ENCODE measurements at places on chromosomes 2 and 18. TPM values are rescaled to one million over a fixed set of nuclear protein-coding genes. Genes with fewer than 3 reads are reported as not detected.

DNA sequence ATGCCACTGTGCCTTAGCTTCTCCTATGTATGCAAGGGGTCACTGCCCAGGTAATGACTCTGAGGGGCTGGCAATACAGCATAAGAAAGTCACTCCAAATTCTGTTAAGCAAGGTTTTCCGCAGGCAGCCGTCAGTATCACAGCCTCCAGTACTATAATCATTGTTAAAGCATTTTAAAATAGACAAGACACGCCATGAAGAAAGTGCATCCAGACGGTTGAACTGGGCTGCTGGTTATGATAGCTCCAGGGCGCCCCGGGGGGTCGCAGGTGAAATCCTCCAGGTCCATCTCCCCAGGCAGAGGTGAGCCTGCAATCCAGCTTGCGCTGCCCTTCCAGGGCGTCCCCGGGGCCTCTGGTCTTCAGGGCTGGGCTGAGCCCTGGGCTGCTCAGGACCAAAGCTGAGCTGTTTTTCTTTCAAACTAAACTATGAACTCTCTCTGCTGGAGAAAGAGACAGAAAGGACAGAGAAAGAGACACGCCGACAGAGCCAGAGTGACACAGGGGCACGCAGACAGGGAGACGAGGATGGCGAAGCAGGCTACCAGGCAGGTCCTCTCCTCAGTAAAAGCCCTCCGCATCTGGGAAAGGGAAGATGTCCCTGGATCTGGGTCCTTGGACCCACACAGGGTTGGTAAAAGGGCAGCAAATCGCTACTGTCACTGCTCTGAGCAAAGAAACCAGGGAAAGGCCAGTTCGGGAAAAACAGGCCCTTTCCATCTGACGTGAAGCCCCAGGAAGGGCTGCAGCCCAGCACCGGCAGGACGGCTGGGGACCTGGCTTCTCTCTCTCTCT, 2.1 kb upstream of the TWIST2 start:
- DNase-seq, result no peak

DNA sequence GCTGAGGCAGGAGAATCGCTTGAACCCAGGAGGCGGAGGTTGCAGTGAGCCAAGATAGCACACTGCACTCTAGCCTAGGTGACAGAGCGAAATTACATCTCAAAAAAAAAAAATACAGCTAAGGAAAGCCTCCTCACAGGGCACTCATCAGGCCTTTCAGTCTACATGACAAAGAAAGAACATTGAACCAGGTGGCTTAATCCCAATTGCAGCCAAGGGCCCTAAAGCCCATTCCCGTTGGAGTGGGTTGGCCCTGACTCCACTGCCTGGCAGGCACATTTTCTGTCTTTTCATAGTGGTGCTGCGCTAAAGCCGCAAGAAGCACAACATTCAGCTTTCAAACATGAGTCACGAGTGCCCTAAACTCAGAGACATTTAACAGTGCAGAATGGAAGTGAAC, 372.5 kb downstream of the RNF144A start:
- peak; percentile 39 for DNase-seq

GRCh38 chr2:228469721-228470120, 288.2 kb upstream of the SPHKAP start:
- no peak for DNase-seq

HNMT gene
- 1.3 TPM for total RNA-seq

BOLL gene
- total RNA-seq, result not detected

DNA sequence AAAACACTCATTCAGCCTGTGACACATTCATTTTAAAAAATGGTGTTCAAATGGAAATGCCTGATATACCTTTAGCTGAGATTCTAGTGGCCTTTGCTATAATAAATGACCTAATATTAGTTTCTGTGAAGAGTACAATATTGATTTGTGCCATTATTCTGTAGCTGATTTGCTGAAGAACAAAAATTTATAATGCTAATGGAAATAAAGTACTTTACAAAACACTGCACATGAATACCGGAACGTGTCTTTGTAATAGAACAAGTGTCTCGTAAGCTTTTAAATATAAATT, 138.7 kb downstream of the WDR7 start:
- no peak for DNase-seq

DNA sequence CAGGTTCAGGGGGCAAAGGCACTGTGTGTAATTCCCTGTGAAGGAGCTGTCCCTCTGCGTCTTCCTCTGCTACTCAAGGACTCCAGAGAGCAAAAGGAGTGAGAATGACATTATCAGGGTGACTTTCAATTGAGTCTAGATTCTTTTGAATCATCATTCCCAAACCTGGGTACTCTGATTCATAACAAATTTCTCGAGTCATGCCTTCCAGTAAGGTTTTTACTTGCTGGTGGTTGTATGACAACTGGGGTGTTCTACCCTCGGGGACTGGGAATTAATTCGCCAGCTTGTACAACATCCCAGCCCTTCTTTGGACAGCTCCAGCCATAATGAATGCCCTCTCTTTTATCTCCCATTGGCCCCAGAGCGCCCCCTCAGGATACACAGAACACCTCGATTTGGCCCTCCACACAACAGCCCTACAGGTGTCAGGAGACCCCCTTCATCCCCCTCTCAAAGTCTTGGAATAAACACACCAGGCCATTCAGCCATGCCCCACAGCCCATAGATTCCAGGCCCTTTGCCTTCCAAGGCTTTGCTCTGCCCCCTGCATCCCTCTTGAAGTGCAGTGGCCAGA, 254.5 kb downstream of the KLHL29 start:
- DNase-seq, result no peak

CD226 gene
- 0.04 TPM for total RNA-seq

MEMO1 gene
- total RNA-seq, result 48.8 TPM

VWA3B gene
- total RNA-seq, result not detected

- DNase-seq, result peak; percentile 93
Measured at GRCh38 chr2:1823187-1824169, 79.2 kb upstream of the PXDN start.

DNA sequence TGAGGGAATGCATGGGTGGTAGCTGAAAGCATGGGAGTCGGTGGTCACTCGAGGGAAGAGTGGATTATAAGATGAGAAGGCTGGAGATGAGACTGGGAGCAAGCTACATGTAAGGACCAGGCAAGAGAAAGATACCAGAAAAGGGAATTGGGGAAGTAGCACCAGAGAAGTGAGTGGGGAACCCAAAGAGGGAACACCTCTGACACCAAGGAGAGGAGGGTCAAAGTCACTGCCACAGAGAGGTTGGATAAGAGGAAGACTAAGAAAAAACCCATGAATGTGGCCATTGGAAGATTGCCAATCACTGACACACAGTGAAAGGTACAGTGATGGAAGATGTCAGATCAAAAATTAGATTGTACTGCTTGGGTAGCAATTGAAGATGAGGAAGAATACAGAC, 473.9 kb downstream of the BCL11A start:
- DNase-seq, result no peak

DNA sequence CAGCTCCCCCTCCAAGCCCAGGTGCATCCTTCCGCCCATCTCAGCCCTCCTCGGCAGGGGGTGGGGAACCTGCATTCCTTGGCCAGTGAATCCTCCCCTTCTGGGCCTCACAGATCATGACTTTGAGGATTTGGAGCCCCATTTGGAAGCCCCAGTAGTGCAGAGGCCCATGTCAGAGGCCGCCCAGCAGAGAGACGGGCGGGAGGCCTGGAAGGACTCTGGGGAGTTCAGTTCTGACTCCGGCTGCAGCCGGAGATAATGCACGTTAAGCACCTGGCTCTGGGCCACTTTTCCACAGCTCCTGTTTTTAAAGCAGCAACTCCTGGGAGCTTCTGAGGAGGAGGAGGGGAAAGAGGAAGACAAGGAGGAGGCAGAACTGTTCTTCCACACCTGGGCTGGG, 14.9 kb downstream of the ATOH8 start:
- no peak for DNase-seq

C2orf66 gene
- not detected for total RNA-seq

NYAP2 gene
- total RNA-seq, result not detected

DNA sequence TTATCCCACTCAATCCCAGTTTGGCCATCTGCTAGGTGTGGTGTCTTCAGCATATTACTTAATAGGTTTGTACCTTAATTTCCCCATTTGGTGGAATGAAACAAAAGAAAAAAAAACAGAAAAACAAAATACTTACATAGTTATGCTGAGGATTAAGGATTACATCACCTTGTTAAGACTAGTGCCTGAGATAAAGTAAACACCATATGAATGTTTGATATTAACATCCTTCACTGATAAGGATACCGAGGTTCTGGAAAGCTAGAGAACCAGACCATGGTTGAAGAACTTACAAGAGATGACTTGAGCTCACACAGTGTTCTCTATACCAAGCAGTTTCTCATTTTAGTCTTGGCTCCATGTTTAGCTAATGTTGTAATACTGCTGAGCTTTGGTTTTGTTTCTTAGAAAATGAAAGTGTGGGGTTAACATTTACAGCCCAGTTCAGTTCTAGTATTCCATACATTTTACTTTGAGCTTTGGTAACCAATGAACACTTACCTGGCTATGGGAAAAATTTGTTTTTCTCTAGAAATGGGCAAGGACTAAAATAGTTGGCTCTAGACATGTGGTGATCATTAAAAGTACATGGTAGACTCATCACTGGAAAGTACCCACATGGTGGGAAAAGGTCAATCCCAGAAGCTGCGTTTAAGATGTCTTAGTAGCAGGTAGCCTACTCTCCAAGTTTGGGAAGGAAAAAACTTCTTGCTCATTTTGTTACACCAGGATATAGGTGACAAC, 5.8 kb upstream of the GPD2 start:
- no peak for DNase-seq

- no peak for DNase-seq
Measured at GRCh38 chr2:157444641-157445040, 752 bp upstream of the CYTIP start.

ATP6V1C2 gene
- 1.2 TPM for total RNA-seq

- DNase-seq, result no peak
Measured at GRCh38 chr2:174343623-174344455, 9.1 kb downstream of the SP9 start.

- no peak for DNase-seq
Measured at GRCh38 chr2:168179592-168179991, 67.8 kb downstream of the STK39 start.

DNA sequence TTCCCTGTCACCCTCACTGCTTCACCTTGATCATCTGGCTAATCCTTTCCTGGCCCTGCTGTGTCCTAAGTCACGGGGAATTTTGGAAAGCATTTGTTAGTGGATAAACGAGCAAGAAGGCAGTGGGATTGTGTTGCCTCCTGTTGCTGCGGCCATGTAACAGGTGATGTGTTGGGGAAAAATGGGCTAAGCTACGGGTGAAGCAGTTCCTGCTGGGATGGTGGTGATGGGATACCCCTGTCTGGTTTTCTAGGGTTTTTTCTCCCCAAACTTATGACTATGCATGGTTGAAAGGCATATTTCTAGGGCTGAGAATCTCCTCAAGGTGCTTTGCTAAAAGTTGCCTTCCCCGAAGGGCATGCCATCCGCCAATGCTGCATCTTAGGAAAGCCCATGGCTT, 68.1 kb downstream of the WDSUB1 start:
- DNase-seq, result no peak

DNA sequence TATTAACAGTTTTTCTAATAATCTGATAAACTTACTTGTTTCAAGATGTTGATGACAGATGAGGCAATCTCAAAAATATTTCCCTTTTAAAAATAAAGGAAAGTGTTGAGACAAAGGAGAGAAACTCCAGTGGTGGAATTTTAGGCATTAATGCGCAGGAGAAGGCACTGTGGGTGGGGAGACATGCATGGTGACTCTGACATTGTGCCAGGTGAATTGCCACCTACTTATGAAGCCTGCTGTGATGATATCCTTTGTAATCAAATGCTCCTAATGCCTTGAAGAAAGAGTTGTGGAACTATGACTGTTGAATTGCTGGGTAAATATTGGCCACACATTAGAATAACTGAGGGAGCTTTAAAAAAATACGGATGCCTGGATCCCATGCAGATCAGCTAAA, 101.4 kb downstream of the PLA2R1 start:
- DNase-seq, result no peak

DNA sequence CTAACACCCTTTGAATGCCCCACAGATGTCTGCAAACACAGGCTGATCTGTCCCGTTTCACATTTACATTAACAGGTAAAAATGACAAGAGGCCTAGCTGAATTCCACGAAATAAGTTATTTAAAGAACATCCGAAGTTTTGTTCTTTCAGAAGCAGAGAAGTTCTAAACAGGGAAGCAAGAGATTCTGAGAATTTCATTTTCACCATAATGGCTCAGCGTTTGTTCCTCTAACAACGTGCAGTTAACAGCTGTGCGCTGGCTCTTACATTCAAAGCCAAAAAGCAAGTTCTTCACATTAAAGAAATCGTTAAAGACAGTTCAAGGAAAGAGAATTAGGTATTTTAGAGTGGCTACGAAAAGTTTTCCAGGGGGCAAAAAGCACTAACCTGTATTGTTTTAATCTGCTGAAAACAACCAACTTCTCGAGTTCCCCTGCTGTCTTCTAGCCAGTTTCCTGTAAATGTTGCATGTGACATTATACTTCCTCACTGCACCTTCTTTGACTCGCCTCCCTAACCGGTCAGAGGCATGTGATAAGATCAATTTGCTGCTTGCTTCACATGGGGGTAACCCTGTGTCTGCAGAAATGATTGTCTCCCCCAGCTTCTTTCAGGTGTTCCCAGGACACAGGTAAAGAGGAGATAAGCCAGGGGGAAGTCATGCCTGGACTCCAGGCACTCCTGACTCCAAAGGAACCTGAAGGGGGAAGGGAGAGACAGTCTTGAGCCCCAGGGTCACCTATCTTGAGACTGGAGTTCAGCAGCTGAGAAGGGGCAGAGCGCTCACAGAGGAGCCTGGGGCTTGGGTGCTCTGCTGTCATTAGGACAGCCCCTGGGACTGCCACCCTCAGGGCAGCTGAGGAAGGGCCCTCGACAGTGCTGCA, 36.8 kb upstream of the WIPF1 start:
- no peak for DNase-seq

All from H9 (cell line).